Body of pancreas (tissue), 4 donors: ENCODE measurements at places on chromosomes 6 and 20.

DNA sequence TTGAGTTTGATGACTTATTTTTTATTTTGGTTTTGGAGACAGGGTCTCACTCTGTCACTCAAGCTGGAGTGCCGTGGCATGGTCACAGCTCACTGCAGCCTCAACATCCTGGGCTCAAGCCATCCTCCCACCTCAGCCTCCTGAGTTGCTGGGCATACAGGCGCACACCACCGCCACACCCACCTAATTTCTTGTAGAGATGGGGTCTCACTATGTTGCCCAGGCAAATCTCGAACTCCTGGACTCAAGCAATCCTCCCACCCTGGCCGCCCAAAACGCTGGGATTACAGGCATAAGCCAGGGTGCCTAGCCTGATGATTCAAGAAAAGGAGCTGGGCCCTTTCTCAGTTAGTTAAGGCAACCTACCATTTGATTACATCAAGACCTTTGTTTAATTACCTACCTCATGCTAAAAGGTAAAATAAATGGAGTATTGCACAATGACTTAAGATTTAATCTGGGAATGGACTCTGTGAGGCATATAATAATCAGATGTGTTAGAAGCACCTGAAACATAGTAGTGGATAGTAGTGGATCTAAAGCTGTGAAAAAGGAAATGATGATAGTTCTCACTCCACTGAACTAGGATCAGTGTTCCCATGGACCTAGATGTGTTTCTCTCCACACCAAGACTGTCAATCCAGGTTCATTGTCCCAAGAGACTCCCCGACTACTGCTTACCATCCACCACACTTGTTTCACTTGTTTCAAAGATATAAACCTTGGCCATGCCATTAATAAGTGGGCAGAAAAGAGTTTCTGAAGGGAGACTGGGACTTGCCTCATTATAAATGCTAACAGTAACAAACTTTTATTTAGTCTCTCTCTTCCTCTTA lies 2.1 kb downstream of the TNFRSF21 start:
- no peak for DNase-seq

- peak; percentile 77 for DNase-seq
Measured at GRCh38 chr20:6767536-6768227, at the start of gene BMP2. BMP2 (plus strand) TSS chr20:6767686; CDS start chr20:6770127, 2,441 bp downstream.

- DNase-seq: no peak
Measured at GRCh38 chr6:115592025-115592424, 468.7 kb downstream of the FRK start.

DNA sequence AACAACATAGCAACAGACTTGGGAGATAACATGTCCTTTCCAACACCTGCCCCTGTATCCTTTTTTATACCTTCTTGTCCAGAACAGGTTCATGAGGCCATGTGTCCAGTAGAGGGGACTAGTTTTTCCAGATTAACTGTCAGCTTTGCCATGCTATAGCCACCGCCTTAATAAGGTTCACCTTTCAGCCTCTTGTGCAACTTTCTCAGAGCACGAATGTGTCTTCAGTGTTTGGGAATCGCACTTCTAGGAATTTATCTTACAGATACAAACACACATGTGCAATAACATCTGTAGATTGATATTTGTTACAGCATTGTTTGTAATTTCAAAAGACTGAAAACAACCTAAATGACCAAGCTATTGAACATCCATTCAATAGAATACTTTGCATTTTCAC lies 21.4 kb downstream of the NCR2 start:
- no peak for DNase-seq

DNA sequence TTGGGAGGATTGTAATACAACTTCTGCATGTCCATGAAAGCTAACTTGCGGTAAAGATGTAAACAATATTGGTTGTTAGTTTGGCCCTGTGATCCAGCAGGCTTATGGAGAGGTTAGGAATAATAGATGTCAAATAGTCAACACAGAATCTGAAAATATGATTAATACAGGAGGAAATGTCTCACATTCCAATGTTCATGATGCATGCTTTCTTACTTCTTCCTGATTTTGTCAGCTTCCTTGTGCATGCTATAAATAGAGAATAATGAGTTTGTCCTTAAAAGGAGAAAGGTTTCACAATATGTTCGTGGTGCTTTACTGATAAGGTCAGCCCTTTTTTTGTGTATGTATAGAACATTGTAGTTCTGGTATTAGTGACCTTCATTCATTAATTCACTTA lies 136.7 kb downstream of the MMUT start:
- DNase-seq: no peak

GRCh38 chr6:151269321-151269995 lies 29.7 kb downstream of the AKAP12 start:
- no peak for DNase-seq

DNA sequence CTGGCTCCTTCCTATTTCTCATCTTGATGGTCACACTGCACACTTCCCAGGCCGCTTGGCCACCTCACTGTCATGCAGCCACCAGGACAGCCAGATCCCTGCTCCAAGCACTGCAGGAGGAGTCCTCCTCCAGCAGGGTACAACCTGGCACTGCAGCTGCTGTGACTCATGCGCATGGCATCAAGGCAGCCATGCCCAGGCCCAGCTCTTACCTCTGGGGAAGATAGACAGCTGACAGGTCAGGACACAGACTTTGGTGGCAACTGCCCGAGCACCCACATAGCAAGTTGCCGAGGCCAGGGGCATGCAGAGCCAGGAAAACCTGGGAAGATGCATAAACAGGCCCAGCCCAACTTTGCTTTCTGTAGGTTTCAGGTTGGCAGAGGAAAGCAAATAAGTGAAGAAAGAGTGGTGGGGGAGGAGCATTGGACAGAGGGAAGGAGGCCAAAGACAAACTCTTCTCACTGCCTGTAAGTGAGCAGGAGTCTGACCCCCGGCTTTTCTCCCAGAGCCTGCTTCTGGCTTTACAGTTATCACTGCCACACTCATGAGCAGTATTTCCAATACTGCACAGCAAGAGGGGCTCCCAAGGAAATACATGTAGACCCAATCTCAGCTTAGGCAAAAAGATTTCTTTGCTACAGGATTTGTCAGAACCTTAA lies 38.8 kb downstream of the SLC22A3 start:
- no peak for DNase-seq
